Left cardiac atrium (tissue), 4 donors: ENCODE measurements at places on chromosomes 16 and 17.

- no peak for DNase-seq
These were observed 8.6 kb downstream of the KRTAP29-1 start for GRCh38 chr17:41294016-41294415.

GRCh38 chr16:23895052-23895451, 59.3 kb downstream of the PRKCB start:
- no peak for DNase-seq

DNA sequence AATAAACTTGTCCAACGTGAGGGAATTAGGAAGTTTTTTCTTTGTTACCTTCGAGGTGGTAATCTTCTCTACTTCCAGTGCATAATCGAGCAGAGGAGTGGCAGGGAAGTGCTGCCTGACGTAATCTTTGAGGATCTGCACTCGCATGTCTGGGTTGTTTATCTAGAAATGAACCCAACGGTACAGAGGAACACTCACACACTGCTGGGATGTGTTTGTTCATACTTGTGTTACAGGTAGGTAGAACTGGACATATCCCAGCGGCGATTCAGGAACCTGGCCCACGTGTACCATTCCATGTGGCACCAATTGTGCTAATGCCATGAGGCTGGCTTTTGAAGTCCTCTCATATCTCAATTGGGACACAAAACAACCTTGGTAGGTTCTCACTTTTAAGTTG, 4.2 kb upstream of the KLHL11 start:
- DNase-seq, result no peak

- DNase-seq, result no peak
These were observed 233.0 kb upstream of the MAF start for GRCh38 chr16:79833559-79833958.

GRCh38 chr16:30958175-30959079, 873 bp downstream of the SETD1A start:
- no peak for DNase-seq

DNA sequence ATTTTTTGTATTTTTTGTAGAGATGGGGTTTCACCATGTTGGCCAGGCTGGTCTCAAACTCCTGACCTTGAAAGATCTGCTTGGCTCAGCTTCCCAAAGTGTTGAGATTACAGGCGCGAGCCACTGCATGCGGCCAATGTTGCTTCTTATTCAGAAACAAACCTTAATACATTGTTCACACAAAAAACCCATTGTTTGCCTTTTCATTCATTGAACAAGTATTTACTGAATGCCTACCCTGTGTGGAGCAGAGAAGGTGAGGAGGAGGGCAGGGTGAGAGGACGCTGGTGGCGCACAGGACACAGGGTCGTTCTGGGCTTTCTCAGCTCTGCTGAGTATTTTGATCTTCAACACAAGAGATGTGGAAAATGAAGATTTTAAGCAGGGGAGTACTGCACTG, 8.0 kb upstream of the KRT23 start:
- DNase-seq, result no peak

DNA sequence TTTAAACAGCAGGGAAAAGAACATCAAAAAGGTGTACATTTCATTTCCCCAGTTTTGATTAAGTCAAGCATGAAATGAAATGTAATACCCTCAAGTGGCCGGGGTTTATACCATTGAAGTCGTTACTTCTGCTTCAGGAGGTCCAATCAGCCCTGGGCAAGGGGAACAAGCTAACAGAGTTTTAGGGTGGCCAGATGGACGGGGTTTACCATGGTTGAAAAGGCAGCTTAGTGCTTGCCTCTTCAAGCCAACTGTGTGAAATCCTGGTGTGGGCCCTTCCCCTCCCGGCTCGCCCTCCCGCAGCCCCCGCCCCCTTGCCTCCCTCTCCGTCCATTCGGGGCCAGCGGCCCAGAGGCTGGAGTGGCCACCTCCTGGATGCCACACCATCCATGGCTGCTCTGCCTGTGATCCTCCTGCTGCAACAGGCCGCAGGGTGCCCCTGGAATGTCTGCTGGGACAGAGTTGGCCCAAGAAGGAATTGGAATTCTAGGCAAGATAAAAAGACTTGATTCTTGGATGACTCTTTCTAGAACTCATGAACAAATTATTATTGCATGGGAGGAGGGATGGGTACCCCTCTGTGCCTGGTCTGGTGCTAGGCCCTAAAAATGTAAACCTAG, 296.2 kb upstream of the IRX3 start:
- DNase-seq, result no peak

- peak; percentile 14 for DNase-seq
These were observed 1.9 kb upstream of the CCDC102A start for GRCh38 chr16:57538235-57538721.

- DNase-seq, result no peak
These were observed 30.8 kb upstream of the MYOCD start for GRCh38 chr17:12634789-12635414.

DNA sequence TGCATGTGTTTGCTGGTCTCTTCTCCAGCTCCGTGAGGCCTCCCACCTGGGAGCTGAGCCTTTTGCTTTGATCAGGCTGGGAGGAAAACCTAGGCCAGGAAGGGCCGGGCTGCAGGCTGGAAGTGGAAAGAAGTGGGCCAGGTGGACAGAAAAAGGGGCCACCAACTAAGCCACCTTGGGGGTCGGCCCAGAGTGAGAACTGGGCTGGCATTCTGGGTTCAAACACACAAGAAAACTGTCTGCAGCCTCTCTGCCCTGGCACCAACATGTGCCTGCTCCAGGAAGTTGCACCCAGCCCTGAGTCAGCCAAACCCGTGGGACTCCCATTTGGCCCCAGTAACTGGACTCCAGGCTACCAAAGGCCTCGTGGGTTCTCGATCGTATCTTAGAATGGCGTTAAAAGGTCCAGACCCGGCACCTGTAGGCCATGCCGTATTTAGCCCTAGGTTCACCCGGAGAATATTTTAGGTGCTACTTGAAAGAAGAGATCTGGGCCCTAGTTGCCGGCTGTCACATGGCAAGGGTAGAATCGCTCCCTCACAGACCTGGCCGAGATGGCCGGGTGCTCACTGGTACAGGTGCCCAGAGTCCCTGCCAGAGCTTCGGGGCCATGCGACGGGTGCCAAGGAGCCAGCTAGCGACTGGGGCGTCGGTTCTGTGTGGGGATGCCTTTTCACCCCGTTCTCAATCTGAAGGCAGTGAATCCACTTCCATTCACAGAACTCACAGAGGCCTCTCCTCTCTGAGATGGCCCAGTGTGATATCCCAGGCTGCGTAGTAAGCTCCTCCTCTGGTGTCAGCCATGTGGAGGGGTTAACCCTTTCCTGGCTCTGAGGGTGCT, 236.6 kb downstream of the MRTFB start:
- DNase-seq, result no peak

DNA sequence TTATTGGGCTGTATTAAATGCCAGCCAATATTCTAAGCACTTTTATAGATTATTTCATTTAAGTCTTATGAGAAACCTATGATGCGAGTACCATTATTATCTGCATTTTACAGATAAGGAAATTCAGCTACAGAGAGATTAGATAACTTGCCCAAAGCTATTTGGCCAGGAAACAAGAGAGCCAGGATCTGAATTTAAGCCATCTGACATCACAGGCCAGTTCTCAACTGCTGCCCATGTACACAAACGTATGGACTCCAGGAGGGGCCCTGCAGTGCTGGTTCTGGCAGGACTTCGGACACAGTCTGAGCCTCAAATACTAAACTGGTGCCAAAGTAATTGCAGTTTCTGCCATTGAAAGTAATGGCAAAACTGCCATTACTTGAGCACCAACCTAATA, 40.2 kb downstream of the CPPED1 start:
- DNase-seq, result no peak

GRCh38 chr17:7307686-7308624, 527 bp downstream of the EIF5A start:
- DNase-seq, result peak; percentile 59

DNA sequence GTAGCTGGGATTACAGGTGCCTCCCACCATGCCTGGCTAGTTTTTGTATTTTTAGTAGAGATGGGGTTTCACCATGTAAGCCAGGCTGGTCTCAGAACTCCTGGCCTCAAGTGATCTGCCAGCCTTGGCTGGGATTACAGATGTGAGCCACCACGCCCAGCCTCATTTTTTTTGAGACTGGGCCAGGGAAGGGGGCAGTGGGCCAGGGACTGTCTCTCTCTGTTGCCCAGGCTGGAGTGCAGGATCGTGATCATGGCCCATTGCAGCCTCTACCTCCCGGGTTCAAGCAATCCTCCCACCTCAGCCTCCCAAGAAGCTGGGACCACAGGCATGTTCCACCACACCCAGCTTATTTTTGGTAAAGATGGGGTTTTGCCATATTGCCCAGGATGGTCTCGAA, 16.0 kb downstream of the RSL1D1 start:
- DNase-seq, result no peak

GRCh38 chr16:75188832-75189477, 18.0 kb downstream of the CTRB2 start:
- DNase-seq, result no peak

DNA sequence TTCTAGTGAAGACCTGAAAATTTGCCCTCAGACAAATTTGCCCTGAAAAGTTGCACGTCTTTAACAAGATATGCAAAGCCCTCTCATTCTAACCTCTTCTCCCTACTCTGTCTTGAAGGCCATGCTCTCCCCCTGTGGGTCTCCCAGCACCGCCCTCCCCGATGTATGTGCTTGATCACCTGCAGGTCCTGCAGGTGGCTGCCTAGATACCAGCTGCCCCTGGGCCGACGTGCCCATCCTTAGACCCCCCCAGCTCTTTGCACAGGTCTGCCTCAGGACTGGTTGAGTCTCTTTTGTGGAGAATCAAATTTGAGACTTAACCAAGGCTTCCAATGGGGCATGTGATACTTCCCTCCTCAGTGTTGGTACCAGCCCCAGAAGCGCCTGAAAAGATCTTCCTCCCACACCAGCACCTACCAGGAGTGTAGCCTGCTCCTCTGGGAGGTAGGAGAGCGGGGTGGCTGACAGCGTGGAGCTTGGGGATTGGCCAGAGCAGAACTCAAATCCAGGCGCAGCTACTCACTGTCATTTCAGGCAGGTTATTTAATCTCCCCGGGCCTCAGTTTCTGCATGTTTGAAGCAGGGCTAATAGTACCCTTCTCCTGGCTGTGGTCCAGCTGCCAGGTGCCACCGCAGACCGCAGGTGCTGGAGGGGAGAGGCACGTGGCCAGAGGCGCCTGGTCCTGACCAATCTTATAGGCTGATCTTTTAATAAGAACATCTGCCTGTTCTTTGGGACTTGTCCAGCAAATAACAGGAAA, 4.5 kb upstream of the MRPL38 start:
- DNase-seq, result no peak

DNA sequence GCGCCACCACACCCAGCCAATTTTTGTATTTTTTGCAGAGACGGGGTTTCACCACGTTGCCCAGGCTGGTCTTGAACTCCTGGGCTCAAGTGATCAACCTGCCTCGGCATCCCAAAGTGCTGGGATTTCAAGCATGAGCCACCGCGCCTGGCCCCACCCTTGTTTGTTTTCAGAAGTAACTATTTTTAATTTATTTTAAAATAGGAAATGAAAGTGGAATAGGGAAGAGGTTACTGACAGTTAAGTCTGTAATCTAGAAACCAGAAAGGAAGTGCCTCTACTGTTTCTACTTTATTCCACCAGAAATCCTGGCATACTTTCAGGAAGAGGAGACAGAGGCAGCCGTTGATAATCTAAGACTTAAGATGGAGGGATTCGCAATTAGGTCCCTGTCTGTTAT, 225.6 kb downstream of the TANC2 start:
- DNase-seq, result peak; percentile 25

GRCh38 chr17:45247429-45248131, 14.3 kb downstream of the SPATA32 start:
- DNase-seq, result peak; percentile 91

DNA sequence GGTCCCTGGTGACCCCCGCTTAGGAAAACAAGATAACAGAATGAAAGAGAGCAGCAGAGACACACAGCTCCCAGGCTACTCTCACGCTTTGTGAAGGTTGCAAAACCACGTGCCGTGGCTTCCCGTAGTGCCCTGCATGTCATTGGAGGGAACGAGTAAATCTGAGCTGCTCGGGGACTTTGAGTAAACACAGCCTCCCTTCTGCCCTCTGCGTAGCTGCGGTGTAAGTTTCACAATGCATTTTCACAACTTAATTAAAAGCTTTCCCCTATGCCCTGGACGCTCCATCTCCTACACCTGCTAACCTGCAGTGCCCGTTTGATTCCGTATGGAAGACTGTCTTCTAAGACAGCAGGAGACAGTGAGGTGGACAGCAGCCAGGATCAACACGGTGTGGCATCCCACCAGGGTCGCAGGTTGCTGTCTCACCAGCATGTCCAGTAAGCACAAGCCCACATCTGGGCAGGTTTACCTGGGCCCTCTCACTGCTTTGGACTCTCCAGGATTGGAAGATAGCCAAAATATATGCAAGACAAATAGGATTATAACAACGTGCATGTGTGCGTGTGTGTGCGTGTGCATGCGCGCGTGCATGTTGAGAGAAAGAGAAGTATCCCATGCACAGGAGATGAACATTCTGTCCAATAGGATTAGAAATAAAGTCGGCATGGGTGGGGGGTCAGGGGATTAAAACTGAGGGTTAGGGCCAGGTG, 116.4 kb upstream of the RCVRN start:
- DNase-seq, result peak; percentile 55

DNA sequence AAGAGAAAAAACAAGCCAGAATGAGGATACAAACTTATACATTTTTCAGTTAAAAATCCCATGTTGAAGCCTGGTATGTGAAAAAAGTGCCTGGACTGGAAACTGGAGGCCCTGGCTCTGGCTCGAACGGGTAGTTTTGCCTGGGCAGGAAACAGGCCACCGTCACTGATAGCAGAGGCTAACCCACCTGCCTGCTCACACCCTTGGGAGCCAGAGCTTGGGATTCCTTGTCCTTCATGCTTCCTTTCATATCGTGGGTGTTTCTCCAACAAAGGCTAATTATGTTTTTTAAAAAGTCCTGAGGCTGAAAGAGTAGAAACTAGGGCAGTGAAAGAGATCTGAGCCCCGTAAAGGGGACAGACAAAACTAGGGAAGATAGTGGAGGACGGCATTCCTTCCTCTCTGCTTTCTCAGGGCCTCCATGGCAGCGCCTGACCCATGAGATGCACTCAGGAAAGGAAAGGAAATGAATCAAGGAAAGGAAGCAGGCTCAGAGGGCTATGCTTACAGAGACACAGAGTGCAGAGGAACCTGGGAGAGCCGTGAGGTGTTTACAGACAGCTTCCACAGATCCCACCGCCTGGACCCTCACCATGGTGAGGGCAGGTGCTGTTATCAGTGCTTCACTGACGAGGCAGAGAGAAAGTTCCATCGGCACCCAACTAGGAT, 138.1 kb downstream of the PARN start:
- DNase-seq, result no peak

- no peak for DNase-seq
These were observed 195.9 kb downstream of the HS3ST3A1 start for GRCh38 chr17:13405807-13406206.

DNA sequence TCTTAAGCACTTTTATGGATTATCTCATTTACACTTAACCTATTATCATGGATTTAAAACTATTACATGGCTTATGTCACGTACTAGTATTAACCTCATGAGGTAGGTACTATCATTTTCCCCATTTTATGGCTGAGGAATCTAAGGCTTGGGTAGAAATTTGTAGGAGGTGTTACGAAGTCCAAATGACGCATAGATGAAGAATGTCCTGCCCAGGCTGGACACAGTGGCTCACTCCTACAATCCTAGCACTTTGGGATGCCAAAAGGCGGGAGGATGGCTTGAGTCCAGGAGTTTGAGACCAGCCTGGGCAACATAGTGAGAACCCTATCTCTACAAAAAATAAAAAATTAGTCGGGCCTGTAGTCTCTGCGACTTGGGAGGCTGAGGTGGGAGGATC, 4.8 kb upstream of the C1QL1 start:
- DNase-seq, result no peak
